RWPE2 (cell line): ENCODE measurements at places on chromosomes 3 and 15.

- no peak for DNase-seq
Observed at GRCh38 chr3:131898346-131898745, 136.5 kb downstream of the CPNE4 start.

GRCh38 chr3:152266221-152266995 is 2.3 kb upstream of the MBNL1 start:
- peak; percentile 82 for DNase-seq

DNA sequence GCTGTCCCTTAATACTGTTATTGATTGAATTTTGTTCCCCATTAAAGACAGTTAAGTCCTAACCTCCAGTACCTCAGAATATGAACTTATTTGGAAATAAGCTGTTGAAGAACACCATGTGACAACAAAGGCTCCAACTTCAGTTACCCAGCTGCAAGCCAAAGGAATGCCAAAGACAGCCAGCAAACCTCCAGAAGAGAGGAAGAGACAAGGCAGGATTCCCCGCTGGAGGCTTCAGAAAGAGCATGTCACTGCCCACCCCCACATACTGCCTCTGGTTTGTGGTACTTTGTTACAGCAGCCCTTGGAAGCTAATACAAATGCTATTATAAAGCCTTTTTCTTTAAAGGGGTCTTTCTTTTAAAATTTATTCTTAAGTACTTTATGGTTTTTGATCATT is 18.4 kb upstream of the NEK10 start:
- DNase-seq = no peak

- DNase-seq = no peak
Observed at GRCh38 chr3:196735751-196736150, 3.9 kb upstream of the PAK2 start.

DNA sequence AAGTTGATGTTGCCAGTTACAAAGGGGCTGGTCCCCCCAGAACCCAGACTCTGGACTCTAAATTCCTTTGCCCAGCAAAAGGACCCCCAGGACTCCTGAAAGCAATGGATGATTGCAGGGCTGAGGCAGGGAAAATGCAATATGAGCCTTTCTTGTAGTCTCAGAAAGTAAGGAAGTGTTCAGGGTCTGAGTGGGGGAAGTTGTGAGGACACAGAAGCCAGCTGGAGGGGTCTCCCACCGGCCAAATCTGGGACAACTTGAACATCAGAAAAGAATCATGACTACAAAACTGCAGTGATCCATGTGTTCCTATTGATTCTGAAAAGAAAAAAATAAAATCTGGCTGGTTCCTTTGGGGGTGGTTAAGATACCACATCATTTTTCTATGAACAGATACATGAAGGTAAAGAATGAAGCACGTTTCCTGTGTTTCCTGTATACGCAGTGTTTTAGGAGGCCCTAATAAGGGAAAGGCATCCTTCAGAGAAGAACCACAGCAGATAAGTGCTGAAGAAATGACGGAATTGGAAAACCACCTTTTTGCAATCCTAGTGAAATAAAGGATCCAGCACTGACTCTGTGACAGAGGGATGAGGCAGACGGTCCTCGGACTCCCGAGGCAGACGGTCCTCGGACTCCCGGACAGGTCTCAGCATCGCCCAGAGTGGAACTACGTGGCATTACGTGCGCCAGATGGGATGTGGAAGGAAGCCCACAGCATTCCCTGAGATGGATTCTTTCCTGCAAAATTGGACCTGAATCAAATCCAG is 22.2 kb upstream of the GRIP2 start:
- DNase-seq = no peak

- no peak for DNase-seq
Observed at GRCh38 chr3:74067296-74067695, 442.6 kb upstream of the PDZRN3 start.

GRCh38 chr3:151262871-151263525 is 15.3 kb downstream of the P2RY14 start:
- DNase-seq = no peak

DNA sequence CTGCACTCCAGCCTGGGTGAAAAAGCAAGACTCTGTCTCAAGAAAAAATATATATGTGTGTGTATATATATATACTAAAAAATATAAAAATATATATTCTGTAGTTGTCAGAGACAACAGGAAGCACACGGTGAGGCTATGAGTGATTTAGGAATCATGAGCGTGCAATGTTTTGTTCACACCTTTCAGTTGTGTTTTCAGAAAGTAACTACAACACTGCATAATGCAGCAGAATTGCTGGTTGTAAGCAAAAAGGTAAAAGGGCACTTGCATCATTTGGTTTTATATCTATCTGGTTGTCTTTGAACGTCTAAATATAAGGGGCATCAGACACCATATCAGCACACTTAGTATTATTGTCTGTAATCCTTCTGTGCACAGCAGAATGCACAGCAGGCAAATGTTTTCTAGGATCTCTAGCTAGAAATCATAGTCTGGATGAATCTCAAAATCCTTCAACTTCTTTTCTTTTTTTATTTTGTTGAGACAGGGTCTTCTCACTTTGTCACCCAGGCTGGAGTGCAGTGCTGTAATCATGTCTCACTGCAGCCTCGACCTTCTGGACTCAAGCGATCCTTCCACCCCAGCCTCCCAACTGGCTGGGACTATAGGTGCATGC is 44.8 kb downstream of the CCR3 start:
- no peak for DNase-seq

- DNase-seq = no peak
Observed at GRCh38 chr3:158774965-158775364, 26.9 kb upstream of the MFSD1 start.

GRCh38 chr3:184134746-184135148 is 411 bp upstream of the EIF2B5 start:
- no peak for DNase-seq

GRCh38 chr3:188338086-188338485 is 184.1 kb downstream of the LPP start:
- DNase-seq = no peak

DNA sequence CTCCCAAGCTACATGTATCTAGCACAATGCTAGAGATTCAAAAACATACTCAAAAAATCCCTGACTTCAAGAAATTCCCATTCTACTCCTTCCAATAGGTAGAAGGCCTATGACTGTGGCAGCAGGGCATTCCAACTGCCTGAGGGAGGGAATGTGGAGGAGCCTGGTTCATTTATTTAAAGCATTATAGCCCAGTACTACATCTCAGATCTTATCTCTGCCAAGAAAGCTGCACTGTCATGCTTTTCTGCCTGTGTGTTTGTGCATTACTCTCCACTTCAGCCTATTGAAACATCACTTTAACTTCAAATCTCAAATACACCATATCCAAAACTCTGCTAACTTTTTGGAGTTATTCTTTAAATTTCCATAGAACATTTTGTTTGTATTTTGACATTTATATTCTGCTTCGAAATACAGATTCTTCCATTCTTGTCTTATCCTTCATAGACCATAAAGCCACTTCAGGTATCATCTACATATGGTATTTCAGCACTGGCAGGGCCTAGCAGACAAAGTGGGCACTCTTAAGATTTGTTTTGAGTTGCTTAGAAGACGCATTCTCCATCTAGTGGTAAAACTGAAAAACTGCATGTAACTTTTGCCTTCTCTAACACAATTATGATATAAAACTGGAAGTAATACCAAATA is 59.1 kb upstream of the NEDD4 start:
- DNase-seq = no peak

- DNase-seq = no peak
Observed at GRCh38 chr3:156680243-156680914, 6.0 kb downstream of the TIPARP start.

DNA sequence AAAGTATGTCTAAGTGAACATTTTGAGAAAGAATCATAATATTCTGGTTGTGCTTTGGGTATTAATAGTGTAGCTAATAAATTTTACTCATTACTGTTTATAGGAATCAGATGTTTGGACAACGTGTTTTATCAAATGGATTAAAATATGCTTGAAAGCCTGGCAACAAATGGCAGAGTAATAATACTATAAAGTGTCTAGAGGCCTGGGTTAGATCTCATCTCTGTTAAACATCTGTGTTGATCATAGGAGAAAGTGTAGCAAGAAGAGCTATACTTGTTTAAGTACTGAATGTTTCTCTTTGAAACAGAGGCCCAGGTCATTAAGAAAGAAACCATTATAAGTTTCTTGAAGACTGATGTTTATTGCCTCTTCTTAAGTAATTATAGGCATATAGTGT is 30.5 kb downstream of the VPS8 start:
- no peak for DNase-seq

GRCh38 chr3:148221303-148221702 is 476.4 kb upstream of the AGTR1 start:
- no peak for DNase-seq

- no peak for DNase-seq
Observed at GRCh38 chr15:42163291-42163690, 6.9 kb upstream of the PLA2G4F start.

DNA sequence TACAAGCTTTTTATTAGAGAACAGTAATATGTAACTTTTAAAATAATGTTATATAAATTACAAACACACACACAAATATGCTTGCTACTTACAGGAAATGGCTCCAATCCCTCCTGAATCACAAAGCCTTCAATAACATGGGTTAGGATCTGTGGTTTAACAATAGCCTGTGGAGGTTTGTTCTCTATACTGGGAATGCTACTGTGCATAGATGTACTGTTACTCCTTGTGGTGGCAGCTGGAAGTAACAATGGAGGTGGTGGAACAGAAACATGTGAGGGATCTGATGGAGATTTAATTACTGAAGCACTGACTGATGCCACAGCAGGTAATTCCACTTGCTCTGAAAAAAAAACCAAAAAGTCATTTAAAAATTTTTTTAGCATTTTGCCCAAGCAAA is 64.4 kb downstream of the PHC3 start:
- no peak for DNase-seq

- DNase-seq = no peak
Observed at GRCh38 chr3:182503401-182503800, 289.9 kb upstream of the ATP11B start.

- DNase-seq = no peak
Observed at GRCh38 chr3:107590786-107591185, 68.0 kb downstream of the BBX start.

DNA sequence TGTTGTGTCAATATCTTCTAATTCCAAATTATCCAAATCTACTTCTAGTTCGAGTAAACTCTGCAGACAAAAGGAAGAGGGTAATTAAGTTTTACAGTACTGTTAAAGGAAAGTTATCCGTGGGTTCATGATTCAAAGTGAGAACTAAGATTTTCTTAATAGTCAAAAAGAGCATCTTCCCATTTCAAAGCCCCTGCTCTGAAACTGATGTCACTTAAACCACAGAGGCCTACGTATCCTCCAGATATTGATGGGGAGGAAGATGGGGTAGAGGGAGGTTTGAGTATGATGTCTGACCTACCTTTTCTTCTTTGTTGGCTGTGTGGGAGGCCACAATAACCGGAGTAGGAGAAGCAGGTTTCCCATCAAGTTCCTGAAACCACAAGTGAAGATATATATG is 14.1 kb downstream of the MRPS22 start:
- DNase-seq = no peak

DNA sequence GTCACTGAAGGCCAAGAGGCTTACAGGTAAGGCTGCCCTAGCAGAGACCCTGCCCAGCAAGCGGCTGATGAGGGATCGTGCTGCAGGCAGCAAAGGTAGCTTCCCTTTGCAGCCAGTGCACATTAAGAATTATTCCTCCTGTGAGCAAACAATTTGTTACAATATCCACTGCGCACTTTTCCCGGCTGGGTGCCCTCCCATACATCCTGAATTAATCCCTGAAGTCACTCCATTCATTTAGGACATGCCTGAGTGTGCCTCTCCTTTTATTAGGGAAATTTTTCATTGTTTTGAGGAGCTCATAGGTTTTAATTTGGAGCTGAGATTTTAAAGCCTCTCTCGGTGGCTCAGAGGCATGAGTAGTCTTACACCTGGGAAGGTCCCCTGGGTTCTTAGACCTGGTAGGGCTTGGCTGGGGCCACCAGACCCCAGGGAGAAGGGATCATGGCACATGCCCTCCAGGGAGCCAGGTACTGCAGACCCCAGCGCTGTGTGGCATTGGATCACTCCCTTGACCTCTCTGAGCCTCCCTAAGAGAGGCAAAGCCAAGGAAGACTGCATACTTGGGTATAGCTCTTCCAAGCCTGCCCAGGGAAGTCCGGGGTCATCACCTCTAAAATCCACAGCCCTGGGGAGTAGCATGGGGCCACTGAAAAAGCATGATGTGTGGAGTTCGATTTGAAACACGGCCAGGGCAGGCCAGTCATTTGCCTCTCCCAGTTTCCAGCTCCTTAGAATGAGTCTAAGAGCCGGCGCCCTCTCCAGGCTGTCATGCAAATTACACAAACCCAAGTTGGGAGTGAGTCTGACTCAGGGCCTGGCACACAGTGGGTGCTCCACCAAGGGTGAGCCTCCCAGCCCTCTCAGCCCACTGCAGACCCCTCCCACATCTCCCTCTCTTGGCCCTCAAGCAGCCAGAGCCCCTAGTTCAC is 151.9 kb upstream of the LINGO1 start:
- no peak for DNase-seq

DNA sequence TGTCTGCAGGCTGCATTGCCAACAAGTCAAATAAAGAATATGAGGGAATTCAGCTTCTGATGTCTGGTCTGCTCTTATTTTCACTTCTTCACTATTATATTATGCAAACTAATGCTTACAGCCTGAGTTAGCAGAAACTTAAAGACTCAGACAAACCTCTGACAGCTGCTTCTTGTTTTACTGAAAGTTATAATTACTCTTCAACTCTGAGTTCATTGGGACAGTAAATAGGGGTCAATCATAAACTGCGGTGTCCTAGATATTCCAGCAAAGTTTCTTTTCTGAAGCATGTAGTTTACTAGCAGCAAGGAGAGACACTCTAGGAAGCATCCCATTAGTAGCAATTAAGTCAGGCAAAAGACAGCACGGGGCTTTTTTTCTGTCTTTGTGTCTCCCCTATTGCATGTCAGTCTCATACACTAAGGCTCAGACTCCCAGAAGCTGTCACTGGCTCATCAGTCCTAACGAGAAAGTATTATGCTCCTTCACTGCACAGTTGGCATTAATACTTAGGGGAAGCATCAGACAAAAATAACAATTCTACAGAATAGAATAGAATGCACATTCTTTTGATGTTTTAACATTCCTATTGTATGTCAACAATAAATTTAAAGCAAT is 1060.8 kb downstream of the ROBO1 start:
- DNase-seq = no peak

- no peak for DNase-seq
Observed at GRCh38 chr3:65714134-65714533, 324.6 kb downstream of the MAGI1 start.
